Vagina (tissue), 2 donors: ENCODE measurements at places on chromosomes 1 and 21.

DNA sequence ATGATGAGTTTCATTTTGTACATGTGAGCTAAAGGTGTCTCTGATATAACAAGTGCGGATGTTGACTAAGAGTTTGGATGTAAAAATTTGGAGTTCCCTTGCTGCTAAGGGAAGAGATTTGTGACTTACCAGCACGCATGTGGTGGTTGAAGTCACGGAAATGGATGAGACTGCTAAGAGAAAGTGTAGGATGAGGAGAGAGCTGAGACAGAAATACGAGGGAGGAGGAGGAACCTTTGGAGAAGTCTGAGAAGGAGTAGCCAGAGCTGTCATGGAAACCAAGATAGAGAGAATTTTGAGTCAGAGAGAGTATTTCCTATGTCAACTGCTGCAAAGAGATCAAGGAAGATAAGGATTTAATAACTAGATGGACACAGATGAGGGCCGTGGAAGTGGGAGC lies 106.5 kb upstream of the COL24A1 start:
- no peak for DNase-seq

DNA sequence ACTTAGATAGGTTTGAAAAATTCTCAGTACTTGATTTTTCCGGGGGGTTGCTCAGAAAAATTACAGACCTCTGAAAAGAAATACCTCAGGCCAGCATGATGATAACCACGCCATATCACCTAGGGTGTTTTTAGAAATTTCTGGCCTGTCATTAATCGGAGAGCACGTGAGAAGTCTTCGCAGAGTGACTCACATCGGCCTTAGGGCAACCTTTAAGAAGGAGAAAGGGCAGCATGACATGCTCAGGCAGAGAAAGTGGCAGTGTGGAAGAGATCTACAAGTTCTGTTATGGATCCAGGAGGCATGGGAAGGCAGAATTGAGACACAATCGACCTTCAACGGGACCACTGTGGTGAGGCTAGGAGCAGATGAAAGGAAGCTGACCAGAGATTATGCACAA lies 506.3 kb downstream of the LMO4 start:
- DNase-seq: no peak

DNA sequence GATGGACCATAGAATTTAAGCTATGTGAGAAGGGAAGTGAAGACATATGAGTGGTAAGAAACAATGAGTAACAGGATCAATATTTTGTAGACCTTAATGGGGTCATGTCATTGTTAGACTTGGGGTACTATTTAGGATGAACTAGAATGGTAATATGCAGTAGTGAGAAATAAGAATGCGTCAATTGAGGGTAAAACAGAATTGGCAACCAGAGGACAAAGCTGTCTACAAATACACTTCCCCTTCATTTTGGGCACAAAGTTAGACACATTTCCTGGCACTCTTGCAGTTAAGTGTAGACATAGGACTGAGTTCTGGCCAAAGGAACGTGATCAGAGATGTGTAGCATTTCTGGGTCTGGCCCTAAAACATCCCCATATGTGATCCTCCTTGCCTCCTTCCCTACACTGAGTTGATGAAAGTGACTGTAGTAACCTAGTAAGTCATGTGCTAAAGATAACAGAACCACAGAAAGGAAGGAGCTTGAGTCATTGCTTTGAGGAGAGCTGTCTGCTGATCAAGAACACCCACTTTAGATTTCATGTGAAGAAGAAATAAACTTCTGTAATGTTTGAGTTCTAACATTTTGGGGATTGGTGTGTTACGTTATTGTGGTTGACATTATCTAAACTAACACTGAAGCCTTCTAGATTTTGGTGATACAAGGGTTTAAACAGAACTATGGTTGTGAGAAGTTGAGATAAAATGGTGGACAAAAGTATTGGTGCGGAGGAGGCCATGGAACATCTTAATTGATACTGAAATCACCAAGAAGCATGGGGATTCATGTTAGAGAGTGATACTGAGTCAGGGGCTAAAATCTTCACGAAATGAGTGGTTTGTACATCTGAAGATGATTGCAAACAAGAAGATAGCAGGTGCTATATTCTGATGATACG lies 41.7 kb downstream of the CD55 start:
- no peak for DNase-seq

- no peak for DNase-seq
Observed at GRCh38 chr1:15153184-15153841, at the start of gene TMEM51. TSS of gene TMEM51 (plus strand) at chr1:15153747. CDS start at chr1:15215088, 61,341 bp downstream.

- DNase-seq: no peak
Observed at GRCh38 chr1:209485167-209485566, 98.3 kb upstream of the CAMK1G start.

- no peak for DNase-seq
Observed at GRCh38 chr1:64209221-64209620, 5.8 kb downstream of the UBE2U start.
